Right lobe of liver (tissue), 6 donors: ENCODE measurements at places on chromosomes 4 and X. TPM values are rescaled to one million over a fixed set of nuclear protein-coding genes. Genes with fewer than 3 reads are reported as not detected.

The PDK3 gene
- total RNA-seq: 14.6 TPM

The APOOL gene
- 17.6 TPM for total RNA-seq

DNA sequence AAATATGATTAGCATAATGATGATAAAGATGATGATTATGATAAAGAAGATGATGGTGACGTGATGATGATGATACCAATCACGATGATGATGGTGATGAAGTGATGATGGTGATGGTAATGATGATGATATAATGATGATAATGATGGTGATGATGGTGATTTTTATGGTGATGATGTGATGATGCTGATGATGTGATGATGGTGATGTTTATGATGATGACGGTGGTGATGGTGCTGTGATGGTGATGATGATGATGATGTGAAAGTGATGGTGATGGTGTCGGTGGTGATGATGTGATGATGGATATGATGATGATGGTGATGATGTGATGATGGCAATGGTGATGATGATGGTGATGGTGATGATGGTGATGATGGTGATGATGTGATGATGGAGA, 130.8 kb upstream of the PSAPL1 start:
- no peaks in the 10 kb centered on the region for H3K27me3 ChIP-seq
- H3K36me3 ChIP-seq: no peaks in the 10 kb centered on the region
- no peak overlapping the region for H3K27ac ChIP-seq
- H3K4me3 ChIP-seq: no peak overlapping the region
- no peak for DNase-seq
- H3K4me1 ChIP-seq: no peaks in the 10 kb centered on the region

DNA sequence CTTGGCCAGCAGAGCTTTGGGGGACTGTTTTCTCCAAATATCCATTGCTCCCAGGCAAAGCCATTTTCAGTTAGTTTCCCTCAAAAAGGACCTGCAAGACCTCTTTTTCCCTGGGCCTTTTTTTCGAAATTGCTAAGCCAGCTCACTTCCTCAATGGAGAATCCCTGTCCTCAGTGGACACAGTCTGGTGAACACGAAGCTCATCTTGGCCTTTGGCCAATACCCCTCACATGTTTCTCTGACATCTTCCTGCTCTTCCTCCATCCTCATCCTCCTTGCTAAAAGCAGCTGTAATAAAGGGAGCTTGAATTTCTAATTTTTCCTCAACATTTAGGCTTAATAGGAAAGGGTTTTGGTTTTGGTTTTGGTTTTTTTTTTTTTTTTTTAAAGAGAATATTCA, 17.6 kb upstream of the PRPS1 start:
- no peak overlapping the region for H3K27ac ChIP-seq
- H3K4me3 ChIP-seq: no peak overlapping the region
- H3K36me3 ChIP-seq: no peaks in the 10 kb centered on the region
- H3K27me3 ChIP-seq: no peaks in the 10 kb centered on the region
- no peaks in the 10 kb centered on the region for H3K4me1 ChIP-seq

DNA sequence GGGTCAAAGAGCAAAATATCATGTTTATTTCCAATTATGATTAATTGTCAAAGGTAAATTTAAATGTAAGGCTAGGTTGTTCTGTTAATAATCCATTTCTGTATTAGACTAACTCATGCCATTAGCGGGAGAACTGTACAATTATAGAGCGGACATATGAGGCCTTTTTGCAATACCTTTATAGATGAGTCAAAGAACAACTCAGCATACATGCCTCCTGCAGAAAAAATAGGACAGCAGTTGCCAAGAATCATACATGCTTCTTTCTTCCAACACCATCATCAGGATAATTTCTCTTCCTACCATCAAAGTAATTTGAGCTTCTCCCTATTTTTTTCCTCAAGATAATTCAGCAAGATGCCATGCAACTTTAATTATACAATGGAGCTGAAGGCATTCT, 917.8 kb downstream of the ADGRL3 start:
- no peak overlapping the region for H3K4me3 ChIP-seq
- no peak overlapping the region for H3K27ac ChIP-seq
- H3K36me3 ChIP-seq: no peaks in the 10 kb centered on the region
- H3K4me1 ChIP-seq: no peaks in the 10 kb centered on the region
- DNase-seq: no peak

DNA sequence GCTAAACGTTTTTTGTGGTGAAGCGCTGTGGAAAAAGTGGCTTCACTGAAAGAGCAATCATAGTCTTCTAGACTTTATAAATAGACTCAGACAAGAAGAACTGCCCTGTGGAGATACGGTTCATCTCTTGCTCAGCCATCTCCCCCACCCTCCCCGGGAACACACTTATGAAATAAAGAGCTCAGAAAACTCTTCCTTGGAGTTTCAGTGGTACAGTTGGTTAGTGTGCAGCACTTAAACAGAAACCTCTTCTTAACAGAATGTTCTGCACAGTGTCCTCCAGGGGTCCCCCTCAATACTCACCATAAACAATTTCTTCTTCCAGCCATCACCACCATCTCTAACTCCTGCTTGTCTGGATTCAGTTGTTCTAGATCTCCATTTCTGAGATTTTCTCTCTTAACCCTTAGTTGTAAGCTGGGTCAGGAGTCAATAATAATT, 313.0 kb downstream of the ARHGAP10 start:
- DNase-seq: no peak
- no peaks in the 10 kb centered on the region for H3K36me3 ChIP-seq
- H3K4me1 ChIP-seq: no peaks in the 10 kb centered on the region
- no peaks in the 10 kb centered on the region for H3K27me3 ChIP-seq
